ENCODE measurements at places on chromosomes 6 and 20.

GRCh38 chr6:28711325-28711724 lies 185.6 kb downstream of the GPX5 start:
- no peak for DNase-seq

DNA sequence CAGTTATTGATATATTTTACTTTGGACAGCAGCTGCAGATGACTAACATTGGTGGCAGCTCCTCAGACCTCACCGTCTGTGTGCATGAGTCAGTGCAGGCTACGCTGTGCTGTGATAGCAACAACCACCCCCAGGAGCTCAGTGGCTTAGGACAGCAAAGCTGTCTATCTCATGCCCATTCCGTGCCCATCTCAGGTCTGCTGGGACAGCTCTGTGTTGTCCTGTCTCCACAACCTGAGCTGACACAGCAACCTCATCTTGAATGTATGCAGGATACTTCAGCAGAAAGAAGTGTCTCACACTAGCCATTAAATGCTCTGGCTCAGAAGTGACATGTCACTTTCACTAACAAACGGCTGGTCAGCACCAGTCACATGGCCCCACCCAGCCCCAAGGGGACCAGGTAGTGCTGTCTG lies 47.7 kb downstream of the BANF2 start:
- peak; percentile 65 for DNase-seq

GRCh38 chr6:31090275-31090972 lies 22.0 kb downstream of the C6orf15 start:
- DNase-seq = no peak

- DNase-seq = no peak
These were observed 1.7 kb downstream of the THBD start for GRCh38 chr20:23047738-23048214.

GRCh38 chr6:18118330-18118729 lies 4.1 kb downstream of the NHLRC1 start:
- DNase-seq = no peak

Measured in NCI-H226 (cell line).